ENCODE measurements at places on chromosomes 3 and 15.

GRCh38 chr3:102258666-102259227, 176.1 kb upstream of the ZPLD1 start:
- no peak for DNase-seq

DNA sequence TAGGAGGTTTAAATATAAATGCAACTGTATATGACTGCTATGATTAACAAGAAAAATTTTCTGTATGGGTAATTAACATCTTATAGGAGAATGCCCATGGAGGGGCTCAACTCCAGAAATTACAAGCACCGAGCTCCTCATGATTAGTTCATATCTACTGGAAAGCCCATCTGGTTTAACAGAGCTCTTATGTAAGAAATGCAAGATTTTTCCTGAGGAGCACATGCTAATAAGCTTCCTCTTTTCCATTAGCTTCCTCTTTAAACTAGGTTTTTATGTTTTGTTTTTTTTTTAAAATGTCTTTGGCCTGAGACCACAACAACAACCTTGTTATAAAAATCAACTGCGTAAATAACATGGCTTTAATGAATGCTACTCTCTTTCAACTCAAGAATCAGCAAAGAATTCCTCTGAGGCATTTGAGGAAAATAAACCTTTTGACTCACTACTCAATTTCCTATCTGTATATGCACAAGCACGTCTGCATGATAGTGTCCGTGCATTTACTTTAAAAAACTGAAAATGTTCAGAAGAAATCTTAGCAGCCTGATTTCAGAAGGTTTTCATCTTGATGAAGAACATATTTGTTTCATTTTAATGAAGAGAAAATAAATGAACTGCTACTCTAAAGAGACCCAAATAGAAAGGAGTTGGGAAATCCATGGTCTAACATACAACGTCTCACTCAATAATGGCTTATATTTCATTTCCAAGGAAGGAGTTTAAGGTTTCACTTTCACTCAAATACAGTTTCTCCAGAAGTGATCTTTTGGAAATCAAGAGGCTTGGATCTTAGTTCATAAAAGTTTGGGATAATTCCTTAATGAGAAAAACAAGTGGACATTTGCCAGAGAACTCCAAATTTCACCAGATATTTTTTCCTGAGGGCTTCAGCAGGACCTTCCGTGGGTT, 180.8 kb downstream of the KCNAB1 start:
- DNase-seq, result no peak

- DNase-seq, result no peak
Observed at GRCh38 chr3:176611703-176612102, 585.6 kb downstream of the TBL1XR1 start.

DNA sequence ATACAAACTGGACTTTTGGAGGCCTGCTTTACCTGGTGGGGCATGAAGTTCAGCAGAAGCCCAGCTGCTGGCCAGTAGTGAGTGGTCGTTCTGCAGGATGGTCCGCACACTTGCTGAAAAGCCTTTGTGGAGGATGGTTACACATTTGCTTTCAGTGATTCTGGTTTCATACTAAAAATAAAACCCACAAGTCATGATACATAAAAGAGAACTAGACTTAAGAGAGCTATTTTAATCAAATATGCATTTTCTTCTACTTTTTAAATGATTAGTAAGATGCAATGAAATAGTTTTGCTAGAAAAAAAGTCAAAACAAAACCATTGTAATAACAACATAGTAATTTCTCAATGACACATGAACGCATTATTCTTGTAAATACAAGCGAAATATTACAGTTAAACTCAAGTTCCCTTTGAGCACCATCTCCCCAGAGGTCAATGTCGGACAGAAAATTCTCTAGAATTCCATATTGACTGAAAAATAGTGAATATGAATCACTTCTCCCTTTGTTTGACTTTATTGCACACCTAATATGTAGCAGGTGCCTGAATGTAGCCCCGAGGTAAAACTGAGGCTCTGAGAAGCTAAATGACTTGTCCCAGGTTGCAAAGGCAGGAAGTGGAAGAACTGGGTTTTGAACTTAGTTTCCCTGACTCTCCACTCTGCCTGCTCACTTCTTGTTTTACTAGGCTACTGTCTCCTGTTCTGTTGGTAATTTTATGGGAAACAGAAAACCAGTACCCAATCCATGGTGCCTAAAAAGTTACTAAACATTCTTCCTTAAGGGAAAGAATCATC, 8.3 kb downstream of the IL5RA start:
- DNase-seq, result no peak

DNA sequence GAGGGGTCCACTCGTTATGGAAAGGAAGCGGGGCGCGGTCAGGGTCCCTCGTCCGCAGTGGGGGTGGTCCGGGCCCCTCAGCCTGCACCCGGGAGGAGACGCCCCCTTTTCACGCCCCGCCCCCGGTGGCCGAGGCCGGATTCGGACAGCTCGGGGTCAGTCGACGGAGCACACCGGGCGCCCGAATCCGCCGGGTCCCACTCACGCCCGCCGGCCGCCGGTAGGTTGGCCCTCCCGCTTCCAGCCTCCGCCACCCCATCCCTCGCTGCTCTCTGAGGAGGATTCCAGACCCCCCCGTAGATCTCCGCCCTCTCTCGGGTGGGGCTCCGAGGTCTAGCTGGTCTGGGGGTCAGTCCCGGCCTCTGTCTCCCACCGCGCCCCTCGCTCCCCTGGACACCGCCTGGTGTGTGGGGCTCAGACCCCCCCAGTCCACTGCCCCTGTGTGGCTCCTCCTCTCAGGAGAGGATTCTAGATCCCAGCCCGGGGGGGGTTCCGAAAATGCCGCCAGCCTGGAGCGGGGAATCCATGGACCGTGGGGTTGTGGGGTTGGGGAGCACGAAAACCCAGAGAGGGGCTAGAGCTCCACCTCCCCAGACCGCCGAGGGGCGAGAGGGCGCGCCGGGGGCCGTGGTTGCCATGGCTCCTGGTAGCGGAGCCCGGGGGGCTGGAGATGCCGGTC, 725 bp downstream of the CHL1 start:
- DNase-seq, result peak; percentile 24

- DNase-seq, result no peak
Observed at GRCh38 chr15:81723113-81723651, 322.6 kb downstream of the MEX3B start.

DNA sequence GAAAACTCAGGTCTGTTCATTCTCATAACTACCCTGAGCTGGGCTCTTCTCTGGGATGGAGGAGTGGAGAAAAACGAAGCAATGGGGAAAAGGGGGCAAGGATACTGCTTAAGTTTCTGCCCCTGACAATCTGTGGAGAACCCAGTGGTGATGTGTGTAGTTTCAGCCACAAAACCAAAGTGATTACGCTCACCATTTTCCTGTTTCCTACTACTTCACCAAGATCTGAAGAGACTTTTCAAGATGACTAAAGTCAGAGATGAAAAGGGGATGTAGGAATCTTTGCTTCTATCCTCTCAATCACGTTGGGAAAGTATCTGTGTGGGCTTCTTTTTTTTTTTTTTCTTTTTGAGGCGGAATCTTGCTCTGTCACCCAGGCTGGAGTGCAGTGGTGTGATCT, 8.3 kb upstream of the UBE2E1 start:
- DNase-seq, result no peak
